GM23248 (cell line): ENCODE measurements at places on chromosomes 3 and 15. TPM values are rescaled to one million over a fixed set of nuclear protein-coding genes. Genes with fewer than 3 reads are reported as not detected.

Gene AGTR1
- 4.0 and 6.3 TPM in 2 replicates for total RNA-seq

Gene XCR1
- not detected in 2 replicates for total RNA-seq

Gene ADGRG7
- not detected in 2 replicates for total RNA-seq

Gene TMEM266
- total RNA-seq: 0.38 TPM in 1 of 2 replicates, not detected in the other

GRCh38 chr3:46934498-46935167 lies 41.9 kb downstream of the CCDC12 start:
- peak; percentile 86 for DNase-seq

- no peak for DNase-seq
Measured at GRCh38 chr3:99637016-99637367, 1.4 kb upstream of the COL8A1 start.
